ENCODE measurements at places on chromosomes 1 and 21. TPM values are rescaled to one million over a fixed set of nuclear protein-coding genes. Genes with fewer than 3 reads are reported as not detected.
A peak's percentile ranks its signal among the peaks of the same experiment; 100 is the strongest.

DNA sequence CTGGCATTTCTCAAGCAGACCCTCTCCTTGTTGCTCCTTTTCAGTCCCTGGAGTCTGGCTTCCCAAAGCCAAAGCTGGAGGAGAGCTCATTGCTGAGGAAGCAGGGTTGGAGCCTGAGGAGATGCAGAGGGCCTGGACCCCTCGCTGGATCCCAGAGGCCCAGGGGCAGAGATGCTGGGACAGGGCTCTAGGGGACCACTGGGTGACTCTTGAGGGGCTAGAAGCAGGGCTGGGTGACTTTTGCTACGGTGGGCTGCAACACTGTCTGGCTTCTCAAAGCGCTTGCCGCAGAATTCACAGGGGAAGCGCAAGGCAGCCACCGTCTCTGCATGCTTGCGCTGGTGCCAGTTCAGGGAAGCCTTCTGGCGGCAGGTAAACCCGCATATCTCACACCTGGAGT is 8.8 kb downstream of the ZNF692 start:
- DNase-seq, result peak; percentile 55

Gene EXTL1
- total RNA-seq, result 0.85 TPM

DNA sequence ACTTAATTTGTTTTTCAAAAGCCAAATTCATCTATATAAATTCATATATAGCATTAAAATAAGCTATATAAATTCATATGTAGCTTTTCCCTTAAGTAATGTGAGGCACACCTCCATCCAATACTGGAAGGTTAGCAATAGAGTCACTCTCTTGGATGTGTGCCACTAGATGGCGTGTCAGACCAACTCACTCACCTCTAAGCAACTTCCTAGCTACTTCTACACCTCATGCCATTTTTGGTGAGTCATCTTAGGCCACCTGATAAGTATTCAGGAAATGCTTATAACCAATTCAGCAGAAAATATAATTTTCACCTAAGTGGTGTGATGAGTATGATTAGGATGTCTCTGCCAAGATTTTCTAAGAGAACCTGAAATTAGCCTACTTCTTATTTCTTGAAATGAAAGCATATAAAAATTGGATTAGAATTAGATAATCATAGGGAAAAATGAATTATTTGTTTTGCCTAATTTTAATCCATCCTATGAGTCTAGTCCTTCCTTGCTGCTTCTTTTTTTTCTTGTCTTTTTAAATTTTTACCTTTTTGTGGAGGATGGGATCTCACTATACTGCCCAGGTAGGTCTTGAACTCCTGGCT is 34.4 kb upstream of the TADA1 start:
- DNase-seq, result peak; percentile 70

Gene VHLL
- not detected for total RNA-seq

- DNase-seq, result peak; percentile 60
Measured at GRCh38 chr1:208026880-208027438, 116.0 kb upstream of the CD34 start.

Gene PEAR1
- total RNA-seq, result 39.8 TPM
